Fibroblast of skin of right quadriceps (primary cell): ENCODE measurements at places on chromosomes 12 and 14.

GRCh38 chr12:238116-238515, 24.2 kb upstream of the SLC6A12 start:
- no peak for DNase-seq

GRCh38 chr12:46148327-46149078, 120.3 kb downstream of the SLC38A1 start:
- peak; percentile 40 for DNase-seq

DNA sequence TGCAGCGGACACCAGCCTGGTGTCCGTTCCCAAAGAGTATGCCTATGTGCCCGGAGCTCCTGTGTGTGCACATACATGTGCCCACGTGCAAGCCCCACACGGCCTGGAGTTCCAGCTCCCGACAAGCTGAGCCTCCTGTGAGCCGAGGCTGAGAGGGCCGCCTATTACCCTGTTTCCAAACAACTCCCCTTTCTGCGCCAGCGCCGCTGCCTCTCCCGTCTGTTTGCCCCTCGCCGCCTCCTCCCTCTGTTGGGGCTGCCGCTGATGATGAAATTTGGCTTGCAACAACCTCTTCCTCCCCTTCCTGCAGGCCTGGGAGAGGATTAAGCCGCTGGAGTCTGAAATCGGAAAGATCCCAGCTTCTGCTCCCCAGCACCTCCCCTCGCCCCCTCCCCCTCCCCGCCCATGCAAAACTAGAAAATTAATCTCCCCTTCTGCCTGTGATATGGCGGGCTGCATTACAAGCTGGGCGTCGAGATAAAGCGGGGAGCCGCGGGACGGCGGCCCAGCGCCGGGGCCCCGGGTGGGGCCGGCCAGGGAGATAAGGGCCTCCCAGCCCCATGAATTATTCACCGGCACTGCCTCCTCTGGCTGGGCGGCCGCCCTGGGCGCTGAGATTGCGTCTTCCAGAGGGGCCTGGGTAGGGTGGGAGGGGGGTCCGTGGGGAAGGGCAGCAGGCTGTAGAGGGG, 6.8 kb upstream of the ASIC1 start:
- DNase-seq: peak; percentile 68

GRCh38 chr14:96252999-96253539, 2.9 kb upstream of the BDKRB1 start:
- DNase-seq: peak; percentile 96

GRCh38 chr12:106139422-106140171, 843 bp upstream of the NUAK1 start:
- DNase-seq: peak; percentile 86

DNA sequence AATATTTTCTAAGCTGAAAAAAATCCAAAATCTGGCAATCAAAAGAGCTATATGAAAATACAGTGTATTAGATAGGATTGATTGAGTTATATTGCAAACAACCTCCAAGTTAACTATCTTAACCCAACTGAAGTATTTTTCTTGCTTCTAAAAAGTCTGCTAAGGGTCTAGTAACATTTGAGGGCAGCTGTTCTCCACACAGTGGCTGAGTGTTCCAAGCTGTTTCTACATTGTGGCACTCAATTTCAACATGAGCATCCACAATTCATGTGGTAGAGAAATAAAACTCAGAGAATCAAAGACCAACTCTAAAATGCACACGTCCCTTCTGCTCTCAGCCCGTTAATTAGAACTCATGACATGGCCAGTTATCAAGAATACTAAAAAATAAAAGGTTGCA, 340.0 kb downstream of the C12orf50 start:
- DNase-seq: no peak
